Spleen (tissue), 13 donors: ENCODE measurements at places on chromosomes 4 and X. TPM values are rescaled to one million over a fixed set of nuclear protein-coding genes. Genes with fewer than 3 reads are reported as not detected.

Gene HSFX3
- not detected for total RNA-seq

- DNase-seq = no peak
Observed at GRCh38 chr4:8131210-8131609, 27.4 kb downstream of the ABLIM2 start.

- no peak for DNase-seq
Observed at GRCh38 chrX:126342859-126343258, 176.8 kb upstream of the DCAF12L2 start.

DNA sequence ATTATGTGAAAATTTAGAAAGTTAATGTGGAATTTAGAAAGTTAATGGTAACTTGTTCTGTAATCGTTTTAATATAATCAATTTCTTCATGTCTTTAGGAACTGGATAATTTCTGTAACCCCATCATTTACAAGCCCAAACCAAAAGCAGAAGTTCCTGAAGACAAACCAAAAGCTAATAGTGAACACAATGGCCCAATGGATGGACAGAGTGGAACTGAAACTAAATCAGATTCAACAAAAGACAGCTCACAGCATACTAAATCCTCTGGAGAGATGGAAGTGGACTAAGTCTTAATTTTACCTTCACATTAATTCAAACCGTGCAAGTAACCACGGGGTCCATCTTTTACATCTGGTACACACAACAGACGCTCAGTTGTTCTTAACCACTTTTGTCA is 48.1 kb upstream of the PLK4 start:
- no peak for DNase-seq

- DNase-seq = no peak
Observed at GRCh38 chr4:26175006-26175786, 145.6 kb upstream of the RBPJ start.

GRCh38 chr4:127505203-127505602 is 127.6 kb upstream of the INTU start:
- DNase-seq = no peak

Gene NRK
- not detected for total RNA-seq

DNA sequence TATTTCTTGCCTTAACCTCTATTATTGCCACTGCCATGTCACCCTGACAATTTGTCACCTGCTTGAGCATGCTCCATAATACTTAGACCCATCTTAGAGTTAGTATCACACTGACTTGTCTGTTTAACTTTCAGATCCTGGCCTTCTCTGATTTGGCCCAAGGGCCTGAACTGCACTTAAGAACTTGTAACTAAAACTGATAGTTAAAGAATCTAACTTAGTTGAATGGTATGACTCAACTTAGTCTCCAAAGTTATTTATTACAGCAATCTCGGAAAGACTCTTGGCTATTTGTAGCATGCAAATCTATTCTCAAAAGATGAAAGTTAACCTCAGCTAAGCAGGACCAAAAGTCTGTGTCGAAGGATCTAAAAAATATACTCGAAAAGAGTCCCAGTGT is 72.3 kb downstream of the IGSF1 start:
- no peak for DNase-seq

DNA sequence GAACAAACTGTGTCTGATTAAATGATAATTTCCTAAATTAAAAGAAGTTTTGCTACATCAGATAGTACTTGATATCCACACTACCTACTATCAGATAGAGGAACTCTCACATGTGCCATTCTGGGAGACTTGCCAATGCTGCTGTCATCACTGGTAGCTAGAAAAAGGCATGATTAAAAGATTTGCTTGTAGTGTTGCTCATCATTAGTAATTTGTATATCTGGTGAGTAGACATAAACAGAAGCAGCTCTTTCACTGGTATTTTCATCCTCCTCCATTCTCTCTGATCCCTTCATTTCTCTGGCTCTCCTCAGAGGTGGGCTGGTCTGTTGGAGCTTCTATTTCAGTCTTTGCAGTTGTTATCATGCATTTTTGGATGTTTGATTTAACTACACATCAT is 56.0 kb downstream of the SPRY1 start:
- DNase-seq = no peak

Gene CXorf49
- total RNA-seq = not detected

Gene CAMK2D
- total RNA-seq = 43.9 TPM

Gene ZNF81
- 13.8 TPM for total RNA-seq

Gene SHOX
- total RNA-seq = not detected

DNA sequence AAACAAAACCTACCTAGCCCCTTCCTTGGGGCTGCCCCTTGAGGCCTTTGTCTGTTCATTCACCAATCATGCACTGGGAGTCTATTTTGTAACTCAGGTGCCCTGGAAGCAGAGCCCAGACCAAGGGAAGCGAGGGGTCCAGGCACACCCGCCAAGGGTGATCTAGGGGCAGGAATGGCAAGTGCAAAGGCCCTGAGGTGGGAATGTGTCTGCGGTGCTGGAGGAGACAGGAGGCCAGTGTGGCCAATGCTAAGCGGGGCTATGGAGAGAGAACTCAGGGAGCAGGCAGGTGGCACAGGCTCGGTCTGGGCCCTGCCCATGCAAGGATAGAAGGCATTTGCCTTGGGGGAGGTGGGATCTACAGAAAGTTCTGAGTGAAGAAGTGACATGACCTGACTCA is 3.5 kb upstream of the SH3BP2 start:
- no peak for DNase-seq

Gene TEX13D
- total RNA-seq = not detected

Gene DUSP21
- total RNA-seq = not detected

GRCh38 chr4:16262188-16262587 is 35.9 kb upstream of the TAPT1 start:
- DNase-seq = no peak

GRCh38 chrX:129782706-129783105 is 3.0 kb downstream of the SASH3 start:
- no peak for DNase-seq

- no peak for DNase-seq
Observed at GRCh38 chr4:76570141-76570973, 135.3 kb downstream of the SHROOM3 start.

GRCh38 chr4:182502064-182502463 is 258.9 kb downstream of the TENM3 start:
- no peak for DNase-seq

Gene CT45A1
- total RNA-seq = not detected

Gene PAGE1
- total RNA-seq = not detected

Gene CTAG1B
- total RNA-seq = not detected

Gene ARR3
- not detected for total RNA-seq

DNA sequence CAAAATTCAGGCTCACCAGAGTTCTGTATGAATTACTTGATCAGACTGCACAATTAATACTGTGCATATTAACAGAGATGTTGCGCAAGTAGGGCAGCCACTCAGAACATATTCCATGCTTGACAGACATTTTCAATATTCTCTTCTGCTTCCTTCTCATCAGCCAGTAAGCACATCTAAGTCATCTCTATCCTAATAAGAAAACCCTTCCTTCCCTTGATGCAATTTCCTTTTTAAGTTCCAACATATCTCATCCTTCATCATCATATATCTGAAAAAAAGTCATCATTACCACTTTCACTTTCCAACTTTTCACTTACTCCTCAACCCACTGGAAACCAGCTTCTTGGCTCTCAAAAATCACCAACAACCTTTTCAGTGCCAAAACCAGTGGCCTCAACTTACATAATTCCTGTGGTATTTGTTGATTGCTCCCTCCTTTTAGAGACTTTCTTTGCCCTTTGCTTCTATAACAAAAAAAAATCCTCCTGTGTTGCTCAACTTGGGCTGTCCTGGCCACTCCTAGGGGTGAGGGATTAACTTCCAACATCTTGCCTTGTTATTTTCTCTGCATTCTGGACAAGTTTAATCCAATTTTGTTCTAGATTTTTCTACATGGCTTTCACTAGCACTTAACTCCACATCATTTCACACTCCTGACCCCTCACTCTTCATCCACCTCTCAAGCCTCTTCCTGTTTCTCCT is 14.1 kb downstream of the MBNL3 start:
- DNase-seq = no peak

Gene NIPAL1
- 1.2 TPM for total RNA-seq

Gene CENPVL3
- total RNA-seq = not detected

Gene SORBS2
- total RNA-seq = 128 TPM

- DNase-seq = no peak
Observed at GRCh38 chr4:91099666-91100065, 972.5 kb downstream of the CCSER1 start.

DNA sequence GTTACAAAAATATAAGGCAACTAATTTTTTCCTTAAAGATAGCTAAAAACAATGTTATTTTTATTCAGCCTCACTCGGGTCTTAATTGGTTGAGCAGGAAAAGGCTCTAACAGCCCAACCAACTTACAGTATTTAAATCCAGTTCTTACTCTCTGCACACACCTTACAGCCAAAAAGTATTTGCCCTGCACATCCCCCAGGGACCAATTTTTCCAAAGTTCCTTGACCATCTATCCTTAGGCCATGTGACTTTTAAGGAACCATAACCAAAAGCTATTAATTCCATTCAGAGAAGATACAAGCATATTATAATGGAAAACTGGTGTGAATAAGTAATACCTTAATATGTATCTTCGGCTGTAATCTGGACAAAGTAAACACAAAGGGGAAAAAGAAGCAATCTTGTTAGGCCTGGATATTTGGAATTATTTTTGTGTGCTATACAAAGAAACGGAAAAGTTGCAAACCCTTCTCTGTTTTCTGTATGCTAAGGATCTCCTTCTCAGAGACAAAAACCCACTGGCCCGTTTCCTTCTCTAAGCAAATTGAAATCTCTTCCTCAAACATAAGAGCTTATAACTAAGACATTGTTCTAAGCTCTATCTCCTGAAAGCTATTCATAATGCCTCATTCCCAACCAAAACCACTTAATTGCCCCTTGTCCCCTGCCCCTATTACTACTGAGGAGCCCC is 1.0 kb upstream of the THAP9 start:
- no peak for DNase-seq

DNA sequence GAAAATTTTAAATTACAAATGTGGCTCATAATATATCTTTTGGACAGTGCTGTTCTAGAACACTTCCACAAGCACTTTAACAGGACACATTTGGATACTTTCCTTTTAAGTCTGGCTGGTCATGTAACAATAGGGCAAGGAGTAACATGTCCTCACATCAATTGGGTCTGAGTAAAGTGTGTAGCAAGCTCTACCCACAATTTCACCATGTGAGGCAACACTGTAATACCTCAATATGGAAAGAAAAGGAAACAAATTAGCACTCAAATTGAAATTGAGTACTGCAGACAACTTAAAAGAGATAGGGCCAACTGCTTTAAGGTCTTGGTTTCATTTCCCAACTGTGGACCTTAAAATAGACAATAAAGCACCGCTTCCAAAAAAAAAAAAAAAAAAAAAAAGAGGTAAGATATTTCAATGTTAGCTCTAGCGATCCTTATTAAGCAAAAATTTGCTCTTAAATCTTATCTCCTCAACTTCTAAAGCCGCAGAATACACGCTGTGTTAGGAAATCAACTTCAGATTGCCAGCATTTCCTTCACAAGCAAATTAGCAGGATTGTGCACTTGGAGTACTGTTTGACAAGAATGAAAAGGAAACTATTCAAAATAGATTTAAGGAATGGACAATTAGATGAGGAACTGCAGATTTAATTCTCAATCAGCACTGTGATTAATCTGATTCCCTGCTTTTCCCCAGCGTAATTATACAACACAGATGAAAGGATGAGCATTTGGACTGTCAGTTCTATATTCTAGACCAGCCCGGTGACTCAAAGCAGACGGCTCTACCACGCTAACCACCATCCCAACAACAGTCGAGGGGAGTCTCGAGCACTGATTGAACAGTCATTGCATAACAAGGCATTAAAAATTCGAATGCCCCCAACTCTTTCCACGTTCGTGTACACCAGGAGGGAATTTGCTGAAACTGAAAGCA is 1.6 kb downstream of the CASK start:
- DNase-seq = no peak

- DNase-seq = no peak
Observed at GRCh38 chr4:101471201-101471600, 123.9 kb upstream of the PPP3CA start.

DNA sequence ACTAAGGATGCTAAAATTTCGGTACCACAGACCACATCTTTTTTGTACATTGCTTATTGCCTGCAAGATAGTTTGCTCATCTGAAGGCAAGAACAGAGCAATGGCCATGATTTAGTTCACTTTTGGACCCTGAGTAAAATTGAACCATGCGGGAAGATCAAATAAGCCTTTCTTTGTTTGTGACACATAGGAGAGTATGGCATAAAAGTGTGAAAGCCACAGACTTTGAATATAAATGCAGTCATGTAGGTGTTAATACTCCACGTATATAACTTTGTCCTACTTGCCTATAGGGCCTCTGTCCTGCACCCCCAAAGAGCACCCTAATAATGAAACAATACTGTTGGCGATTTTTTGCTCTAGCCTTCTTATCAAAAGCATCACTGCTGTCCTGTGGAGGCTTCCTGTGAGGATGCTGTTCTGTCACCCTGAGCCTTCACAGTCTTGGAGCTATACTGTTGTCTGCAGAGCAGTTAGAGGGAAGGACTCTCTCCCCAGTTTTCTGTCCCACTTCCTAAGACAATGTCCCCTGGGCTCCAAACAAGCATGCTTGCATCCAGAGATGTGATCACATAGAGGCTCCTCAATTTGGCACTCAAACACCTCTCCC is 10.2 kb upstream of the CXCL13 start:
- no peak for DNase-seq

DNA sequence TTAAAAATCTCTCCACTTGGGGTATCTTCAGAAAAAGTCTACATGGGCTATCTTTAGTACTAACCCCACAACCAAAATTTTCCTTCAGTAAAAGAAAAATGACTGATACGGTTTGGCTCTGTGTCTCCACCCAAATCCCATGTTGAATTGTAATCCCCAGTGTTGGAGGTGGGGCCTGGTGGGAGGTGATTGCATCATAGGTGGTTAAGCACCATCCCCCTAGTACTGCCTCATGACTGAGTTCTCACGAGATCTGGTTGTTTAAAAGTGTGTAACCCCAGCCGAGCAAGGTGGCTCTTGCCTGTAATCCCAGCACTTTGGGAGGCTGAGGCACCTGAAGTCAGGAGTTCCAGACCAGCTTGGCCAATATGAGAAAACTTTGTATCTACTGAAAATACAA is 66.8 kb downstream of the USP46 start:
- DNase-seq = no peak

GRCh38 chr4:175947117-175947722 is 118.4 kb upstream of the WDR17 start:
- no peak for DNase-seq

- DNase-seq = no peak
Observed at GRCh38 chr4:58566260-58566659, 1456.1 kb upstream of the IGFBP7 start.

DNA sequence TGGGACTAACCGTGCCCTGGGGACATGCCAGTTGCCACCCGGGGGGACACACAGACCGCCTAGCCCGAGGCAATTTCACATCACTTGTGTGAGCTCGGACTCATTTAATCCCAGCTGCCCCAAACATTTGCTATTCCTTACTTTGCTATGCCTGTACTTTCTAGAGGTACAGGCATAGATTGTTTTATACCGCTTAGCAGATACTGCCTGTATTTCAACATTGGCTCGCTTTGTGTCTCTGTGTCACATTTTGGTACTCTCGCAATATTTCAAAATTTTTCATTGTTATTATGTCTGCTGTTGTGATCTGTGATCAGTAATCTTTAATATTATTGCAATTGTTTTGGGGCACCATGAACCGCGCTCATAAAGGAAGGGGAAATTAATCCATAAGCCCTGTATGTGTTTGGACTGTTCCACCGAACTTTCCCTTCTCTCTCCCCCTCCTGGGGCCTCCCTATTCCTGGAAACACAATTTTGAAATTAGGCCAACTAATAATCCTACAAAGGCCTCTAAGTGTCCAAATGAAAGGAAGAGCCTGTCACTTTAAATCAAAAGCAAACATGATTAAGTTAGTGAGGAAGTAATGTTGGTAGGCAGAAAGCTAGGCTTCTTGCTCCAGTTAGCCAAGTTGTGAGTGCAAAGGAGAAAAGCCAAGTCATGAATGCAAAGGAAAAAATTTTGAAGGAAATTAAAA is 568 bp upstream of the CASP6 start:
- no peak for DNase-seq

Gene DCAF8L2
- total RNA-seq = not detected
